ENCODE measurements at places on chromosomes 6 and 20.

DNA sequence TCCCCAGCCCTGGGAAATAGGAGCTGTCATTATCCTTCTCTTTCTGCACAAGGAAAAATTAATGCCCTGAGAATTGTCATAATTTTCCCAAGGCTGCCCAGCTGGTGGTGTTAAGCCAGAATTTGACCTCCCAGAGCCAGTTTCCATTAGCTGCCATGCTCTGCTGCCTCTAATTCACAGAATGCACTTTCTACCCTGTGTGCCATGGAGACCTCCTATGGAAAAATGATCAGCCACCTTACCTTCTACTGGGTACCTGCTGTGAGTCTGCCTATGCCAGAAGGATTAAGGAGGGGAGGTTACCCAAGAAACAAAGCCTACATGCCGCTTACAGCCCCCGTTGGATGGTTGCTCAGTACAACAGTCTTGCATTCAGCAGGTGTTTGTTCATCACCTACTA is 29.1 kb downstream of the POFUT1 start:
- no peak for DNase-seq

DNA sequence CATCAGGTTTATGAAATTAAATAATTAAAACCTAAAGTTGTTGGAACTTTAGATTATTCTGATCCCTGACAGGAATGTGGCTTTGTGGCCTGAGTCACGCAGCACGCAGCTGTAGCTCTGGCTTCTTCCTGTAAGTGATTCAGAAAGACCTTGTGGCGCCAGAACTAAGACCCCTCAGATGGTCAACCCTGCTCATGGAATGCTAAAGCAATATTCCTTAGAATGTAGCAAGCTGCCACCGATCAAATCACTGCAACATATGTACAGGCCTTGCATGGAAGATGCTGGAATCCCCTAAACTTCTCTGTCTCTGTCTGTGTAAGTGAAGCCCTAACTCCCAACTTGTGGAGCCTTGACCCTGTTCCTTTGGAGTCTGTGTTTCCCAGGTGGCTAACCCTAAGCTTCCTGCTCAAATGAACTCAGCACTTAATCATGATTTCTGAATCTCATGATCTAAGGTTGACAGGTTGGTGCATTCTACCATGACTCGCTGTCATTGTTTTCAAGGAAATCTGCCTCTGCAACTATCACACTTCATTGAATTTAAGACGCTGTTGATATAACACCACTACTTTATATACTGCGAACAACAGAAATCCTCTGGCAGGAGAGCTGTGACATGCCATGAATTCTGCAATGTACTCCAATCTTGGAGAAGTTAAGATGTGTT is 111.2 kb upstream of the CST7 start:
- DNase-seq = no peak

DNA sequence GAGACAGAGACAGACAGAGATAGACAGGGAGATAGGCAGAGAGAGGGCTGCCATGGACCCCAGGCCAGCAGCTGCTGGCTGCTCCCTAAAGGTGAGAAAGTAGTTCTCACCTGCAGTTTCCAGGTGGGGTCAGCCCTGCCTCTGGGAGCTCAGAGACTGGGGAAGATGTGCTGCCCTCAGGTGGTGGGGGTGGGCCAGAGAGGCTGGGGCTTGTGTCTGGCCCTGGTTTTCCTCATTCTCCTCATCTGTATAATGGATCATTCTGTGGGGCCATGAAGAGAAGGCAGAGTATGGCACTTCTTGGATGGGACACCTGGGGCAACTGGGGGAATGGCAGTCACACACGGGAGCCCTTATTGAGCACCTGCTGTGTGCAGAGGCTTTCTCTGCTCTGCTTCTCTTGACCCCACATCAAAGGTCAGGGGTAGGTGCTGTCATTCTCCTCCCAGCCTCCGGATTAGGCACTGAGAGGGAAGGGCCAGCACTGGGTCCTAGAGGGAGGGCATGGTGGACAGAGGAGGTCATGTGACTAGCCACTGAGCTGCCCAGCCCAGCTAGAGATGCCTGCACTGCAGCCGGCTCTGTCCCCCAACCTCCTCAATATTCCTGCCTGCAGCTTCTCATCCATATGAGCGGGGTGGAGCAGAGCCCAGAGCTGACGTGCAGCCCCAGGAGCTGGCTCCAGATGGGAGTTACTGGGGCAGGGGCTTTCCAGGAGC is 4.1 kb downstream of the ANGPT4 start:
- no peak for DNase-seq

DNA sequence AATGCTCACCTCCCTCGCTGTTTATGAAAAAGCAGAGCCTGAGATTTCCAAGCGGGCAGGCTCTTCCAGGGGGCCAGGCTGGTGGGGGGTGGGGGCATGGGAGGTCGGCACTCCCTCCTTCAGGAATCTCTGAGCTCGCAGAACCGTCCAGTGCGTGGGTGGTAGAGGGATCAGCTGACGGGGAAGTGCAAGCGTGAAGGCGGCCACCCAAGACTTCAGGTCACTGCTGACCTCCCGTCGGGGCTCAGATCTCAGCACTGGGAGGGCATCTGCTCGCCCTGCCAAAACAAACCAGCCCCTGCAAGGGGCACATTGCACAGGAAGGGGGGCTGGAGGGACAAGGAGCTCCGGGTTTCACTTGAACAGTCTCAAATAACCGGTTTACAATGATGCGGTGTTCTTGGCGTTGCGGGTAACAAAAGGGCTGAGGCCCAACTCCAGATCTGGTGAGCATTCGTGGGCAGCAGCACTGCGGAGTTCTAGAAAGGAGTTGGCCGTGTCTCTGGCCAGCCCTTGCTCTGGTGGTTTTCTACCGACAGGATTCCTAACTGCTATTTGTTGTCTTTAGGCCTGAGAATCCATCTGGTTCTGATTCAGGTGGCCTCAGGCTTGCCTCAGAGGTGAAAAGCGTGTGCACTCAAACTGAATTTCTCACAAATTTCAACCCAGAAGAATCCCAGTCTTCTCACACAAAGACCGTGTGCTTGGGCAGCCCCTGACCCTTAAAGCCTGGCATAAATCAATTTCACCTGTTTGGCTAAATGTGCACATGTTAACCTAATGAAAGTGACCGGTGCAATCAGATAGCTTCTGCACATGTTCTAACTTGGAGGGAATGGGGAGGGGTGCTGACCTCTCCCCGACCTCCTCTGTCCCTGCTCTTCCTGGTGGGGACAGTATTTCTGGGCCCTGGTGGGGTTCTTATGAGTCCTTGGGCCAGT is 191.6 kb downstream of the MYLK4 start:
- DNase-seq = no peak

DNA sequence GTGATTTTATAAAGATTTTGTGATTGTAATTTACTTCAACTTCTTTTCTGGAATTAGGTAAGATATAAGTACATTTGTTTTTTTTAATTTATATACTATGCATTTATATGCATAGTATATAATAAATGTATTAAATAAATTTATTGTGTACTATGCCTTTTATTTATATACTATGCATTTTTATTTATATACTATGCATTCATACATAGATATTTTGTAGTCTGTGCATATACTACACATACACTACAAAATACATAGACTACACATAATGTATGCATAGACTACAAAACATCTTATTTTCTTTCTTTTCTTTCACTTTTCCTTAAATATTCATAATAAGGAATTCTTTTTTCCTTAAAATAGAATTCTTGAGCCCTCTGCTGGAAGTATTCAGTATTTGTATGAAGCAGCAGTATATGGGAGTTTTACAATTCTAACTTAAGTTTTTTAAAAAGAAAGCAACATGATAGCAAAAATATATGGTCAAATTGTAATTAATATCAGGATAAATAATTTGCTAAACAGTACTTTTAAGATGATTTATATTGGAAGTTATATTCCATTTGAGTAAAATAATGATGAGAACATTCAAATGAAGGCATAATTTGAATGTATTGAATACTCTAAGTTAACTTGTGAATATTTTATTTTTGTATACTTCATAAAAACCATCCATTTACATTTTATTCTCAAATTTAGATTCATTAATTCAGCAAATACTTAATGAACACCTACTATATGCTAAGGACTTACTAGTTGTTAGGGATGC is 129.3 kb downstream of the KLHL32 start:
- no peak for DNase-seq

DNA sequence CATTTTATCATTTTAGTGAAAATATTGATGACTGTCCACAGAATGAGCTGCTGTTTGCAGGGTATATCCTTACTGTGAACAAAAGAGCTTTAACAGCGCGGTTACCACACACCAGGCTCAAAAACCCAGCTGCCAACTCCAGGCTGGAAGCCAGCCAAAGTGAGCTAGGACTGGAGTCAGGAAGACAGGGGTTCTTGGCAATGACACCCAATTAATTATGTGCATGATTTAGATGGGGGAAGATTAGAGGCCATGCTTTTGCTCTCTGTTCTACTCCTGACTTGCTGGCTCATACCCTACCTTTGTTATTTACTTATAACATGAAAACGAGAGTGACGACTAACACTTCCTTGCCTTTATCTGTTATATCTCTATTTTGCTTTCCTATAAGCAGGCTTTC is 128.9 kb upstream of the SHLD1 start:
- peak; percentile 83 for DNase-seq

GRCh38 chr6:53556986-53557715 is 12.2 kb upstream of the GCLC start:
- no peak for DNase-seq

- no peak for DNase-seq
Observed at GRCh38 chr6:9007027-9007426, 571.7 kb upstream of the SLC35B3 start.

GRCh38 chr6:134420614-134421181 is 102.8 kb upstream of the SGK1 start:
- no peak for DNase-seq

- no peak for DNase-seq
Observed at GRCh38 chr6:79650950-79651349, 19.8 kb downstream of the SH3BGRL2 start.

GRCh38 chr6:16271428-16271827 is 33.0 kb downstream of the GMPR start:
- DNase-seq = no peak

DNA sequence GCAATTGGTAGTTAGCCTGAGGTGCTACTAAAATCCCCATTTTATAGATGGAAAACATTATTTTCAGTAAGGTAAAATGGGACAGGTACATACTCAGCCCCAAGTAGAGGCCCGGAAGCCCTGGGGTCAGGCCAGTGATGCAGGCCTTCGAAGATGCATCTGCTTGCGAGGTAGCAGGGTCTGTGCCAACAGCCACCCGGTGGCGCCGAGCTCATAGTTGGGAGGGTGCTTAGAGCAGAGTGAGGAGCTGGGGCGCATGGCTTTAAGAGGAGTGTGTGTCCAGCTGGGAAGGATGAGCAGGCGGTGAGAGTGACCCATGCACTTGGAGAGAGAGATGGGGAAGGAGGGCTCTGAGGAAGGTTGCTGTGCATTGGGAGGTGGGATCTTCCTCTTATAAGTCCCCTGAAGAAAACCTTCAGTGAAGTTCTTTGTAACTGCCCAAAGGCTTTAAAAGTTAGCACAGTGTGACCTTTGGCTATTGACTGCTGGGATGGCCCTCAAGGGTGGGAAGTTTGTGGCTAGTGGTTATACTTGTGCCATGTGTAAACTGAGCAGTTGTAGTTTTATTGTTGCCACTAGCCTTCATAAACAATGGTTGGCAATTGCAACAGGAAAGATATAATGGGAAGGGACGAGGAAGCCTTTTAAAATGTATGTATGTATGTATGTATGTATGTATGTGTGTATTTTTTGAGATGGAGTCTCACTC is 71.1 kb downstream of the TOX2 start:
- no peak for DNase-seq

- peak; percentile 4 for DNase-seq
Observed at GRCh38 chr20:53578492-53579222, 15.0 kb downstream of the ZNF217 start.

DNA sequence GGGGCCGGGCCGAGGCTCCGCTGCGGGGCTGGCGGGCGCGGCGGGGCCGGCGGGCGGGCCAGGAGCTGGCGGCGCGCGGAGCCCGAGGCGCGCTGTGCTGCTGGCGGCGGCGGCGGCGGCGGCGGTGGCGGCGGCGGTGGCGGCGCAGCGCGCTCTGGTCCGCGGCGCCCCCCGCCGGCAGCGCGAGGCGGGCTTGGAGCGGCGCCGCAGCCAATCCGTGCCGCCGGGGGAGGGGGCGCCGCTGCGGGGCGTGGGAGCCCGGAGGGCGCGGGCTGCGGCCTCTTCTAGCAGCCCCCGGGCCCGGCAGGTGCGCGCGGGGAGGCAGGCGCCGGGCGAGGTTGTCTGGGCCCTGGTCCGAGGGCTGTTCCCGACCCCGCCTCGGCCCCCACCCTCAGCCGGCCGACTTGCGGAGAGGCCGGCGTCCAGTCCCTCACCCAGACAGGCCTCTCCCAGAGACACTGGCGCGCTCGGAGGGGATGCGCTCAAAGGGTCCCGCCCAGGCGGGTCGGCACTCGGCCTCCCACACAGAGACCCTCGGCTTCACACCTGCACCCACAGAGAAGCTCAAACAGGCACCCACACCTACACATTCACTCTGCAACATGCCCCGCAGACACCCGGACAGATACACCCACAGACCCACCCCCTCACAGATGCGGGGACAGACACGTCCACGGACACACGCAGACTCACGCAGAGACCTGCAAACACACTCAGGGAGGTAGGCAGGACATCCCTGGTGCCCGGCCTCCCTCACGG is at the start of gene RIMS4:
RIMS4 (minus strand) TSS at position 156 of the 759 bp plus-strand sequence. CDS start 275 bp downstream, outside the sequence.
- DNase-seq = no peak

- no peak for DNase-seq
Observed at GRCh38 chr6:43142101-43142500, 29.0 kb upstream of the SRF start.

DNA sequence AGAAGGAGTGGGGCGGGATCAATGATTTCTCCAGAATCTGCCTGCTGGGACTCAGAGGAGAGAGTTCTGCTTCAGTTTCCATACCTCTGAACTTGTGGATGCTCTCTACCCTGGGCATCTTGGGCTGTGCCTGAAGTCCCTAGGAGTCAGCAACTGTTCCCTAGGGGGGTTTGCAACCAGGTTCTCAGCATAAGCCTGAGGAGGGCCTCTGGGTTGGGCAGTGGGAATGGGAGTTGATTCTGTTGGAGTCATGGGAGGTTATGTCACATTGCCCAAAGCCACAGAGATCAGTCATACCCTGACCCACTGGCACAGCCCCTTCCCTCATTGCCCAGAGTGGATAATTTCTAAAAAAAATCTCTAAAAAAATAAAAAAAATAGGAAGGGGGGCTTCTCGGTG is 47.4 kb downstream of the MOCS1 start:
- DNase-seq = no peak

GRCh38 chr20:22582964-22583772 is 1.2 kb downstream of the FOXA2 start:
- DNase-seq = no peak

DNA sequence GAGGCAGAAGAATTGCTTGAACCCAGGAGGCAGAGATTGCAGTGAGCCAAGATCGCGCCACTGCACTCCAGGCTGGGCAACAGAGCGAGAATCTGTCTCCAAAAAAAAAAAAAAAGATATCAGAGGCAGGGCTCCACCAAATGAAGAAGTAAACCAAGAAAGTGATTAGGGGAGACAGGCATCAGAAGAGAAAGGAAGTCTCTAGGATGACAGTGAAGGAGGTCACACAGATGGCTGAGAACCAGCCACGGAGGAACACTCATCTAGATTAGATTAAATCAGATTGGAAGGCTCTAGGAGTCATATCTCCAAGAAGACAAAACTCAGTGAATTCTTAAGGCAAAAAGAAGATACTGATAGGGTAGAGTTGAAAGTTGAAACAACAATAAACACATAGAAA is 102.2 kb upstream of the CCDC28A start:
- DNase-seq = no peak

GRCh38 chr6:31247813-31248212 is 24.1 kb downstream of the HLA-C start:
- no peak for DNase-seq

Data from NCI-H1417 treated with DMSO at 0.1 percent for 48 hours (cell line).